Fibroblast of mammary gland (primary cell): ENCODE measurements at places on chromosomes 5 and 9.
A peak's percentile ranks its signal among the peaks of the same experiment; 100 is the strongest.

DNA sequence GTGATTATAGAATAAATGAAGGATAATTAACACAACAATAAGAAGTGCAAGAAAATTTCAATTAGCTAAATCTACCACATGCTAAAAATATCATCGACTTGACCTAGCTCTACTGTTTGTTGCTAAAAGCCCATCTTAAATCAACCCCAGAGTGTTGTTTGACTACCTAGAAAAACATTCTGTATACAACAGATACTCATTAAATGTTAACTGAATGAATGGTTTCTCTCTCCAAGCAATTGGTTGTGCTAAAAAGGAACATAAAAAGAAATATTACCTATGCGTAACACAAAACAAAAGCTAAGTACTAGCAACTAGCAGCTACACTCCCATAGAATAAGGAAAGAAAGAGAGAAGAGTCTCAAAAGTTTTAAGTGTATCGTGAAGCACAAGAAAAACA lies 5.5 kb upstream of the PLPP6 start:
- no peak for DNase-seq

DNA sequence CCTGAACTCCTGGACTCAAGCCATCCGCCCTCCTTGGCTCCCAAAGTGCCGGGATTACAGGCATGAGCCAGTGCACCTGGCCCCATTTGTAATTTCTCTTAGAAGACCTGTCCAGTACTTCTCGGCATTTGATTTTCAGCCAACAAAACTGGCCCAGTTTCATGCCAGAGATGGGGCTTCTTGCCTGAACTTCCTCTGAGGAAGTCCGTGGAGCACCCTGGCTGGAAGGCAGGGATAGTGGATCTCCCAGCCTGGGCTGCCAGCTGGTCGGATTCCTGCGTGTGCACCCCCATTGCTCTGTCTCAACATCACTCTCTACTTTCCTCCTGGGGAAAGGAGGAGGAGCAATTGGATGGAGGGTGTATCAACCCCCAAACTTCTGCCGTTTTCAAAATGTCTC lies 39.0 kb downstream of the FAM78A start:
- DNase-seq, result no peak

- no peak for DNase-seq
Observed at GRCh38 chr5:14415024-14415697, 166.4 kb upstream of the OTULINL start.

- no peak for DNase-seq
Observed at GRCh38 chr9:121786543-121786948, 135.1 kb downstream of the DAB2IP start.

GRCh38 chr5:93995126-93995621 lies 253.8 kb upstream of the POU5F2 start:
- peak; percentile 61 for DNase-seq

- DNase-seq, result no peak
Observed at GRCh38 chr9:131277287-131277909, 1.1 kb upstream of the FAM78A start.

GRCh38 chr9:113886466-113886865 lies 10.4 kb downstream of the ZNF618 start:
- DNase-seq, result no peak

GRCh38 chr9:128115187-128116103 lies 12.1 kb downstream of the PTGES2 start:
- no peak for DNase-seq

GRCh38 chr5:89901346-89901745 lies 508.2 kb downstream of the CETN3 start:
- no peak for DNase-seq

DNA sequence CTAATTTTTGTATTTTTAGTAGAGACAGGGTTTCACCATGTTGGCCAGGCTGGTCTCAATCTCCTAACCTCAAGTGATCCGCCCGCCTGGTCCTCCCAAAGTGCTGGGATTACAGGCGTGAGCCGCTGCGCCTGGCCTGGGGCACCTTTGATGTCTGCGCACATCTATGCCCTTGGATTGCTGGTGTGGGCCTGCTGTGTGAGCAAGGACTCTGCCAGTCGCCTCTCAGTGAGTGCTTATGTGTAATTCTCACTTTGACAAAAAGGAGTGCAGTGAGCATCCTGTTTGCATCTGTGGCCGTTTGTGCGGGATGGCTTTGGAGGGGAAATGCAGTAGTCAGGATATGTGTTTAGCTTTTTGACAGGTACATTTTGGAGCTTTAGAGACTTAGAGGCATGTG lies 9.4 kb downstream of the WDR5 start:
- no peak for DNase-seq

GRCh38 chr5:4880304-4880741 lies 259.8 kb upstream of the ADAMTS16 start:
- no peak for DNase-seq

DNA sequence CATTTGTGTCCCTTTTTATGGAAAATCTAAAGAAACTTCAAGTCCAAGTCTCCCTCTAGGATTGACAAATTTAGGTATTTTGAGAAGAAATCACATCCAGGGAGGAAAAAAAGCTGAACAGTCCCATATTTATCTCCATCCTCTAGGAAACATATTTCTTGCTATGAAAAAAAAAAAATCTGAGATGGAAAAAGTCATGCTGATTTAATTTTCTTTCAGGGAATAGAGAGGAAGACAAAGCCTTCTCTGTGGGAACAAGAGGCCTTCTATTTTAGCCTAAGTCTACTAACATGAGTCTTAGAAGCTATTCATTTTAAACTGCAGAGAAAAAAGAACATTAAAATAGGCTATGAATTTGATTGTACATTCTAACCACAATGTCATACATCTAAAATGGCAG lies 63.1 kb upstream of the CDK5RAP2 start:
- no peak for DNase-seq

- DNase-seq, result peak; percentile 23
Observed at GRCh38 chr9:136399176-136400037, 563 bp downstream of the SNAPC4 start.

DNA sequence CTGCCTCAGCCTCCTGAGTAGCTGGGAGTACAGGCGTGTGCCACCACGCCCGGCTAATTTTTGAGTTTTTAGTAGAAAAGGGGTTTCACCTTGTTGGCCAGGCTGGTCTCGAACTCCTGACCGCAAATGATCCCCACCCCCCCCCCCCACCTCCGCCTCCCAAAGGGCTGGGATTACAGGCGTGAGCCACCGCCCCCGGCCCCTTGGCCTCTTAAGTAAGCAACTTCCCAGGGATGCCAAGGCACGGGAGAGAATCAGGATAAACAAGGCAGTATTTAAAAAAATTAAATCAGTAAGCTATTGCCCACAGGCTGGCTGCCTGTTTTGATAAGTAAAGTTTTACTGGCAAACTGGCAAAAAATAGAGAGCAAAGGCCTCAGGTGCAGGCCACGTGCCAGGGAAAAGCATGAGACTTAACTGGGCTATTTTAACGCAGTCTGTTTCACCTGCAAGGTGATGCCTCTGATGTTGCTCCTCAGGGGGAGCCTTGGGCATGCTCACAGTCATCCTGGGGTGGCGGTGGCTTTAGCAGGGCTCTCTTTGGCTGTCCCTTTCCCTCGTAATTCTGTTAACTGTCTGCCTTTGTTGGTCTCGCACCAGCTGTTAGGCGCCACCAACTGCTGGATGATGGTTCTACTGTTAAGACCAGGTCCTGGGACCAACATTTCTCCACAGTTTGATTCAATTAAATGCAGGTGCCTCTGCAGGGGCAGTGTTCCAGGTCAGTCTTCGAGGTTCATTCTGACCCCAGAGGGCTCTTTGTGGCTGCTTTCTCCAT lies 19.4 kb upstream of the RNF130 start:
- peak; percentile 17 for DNase-seq

- DNase-seq, result no peak
Observed at GRCh38 chr9:95580812-95581761, 64.3 kb upstream of the PTCH1 start.

- DNase-seq, result peak; percentile 37
Observed at GRCh38 chr5:55969956-55970355, 24.8 kb downstream of the IL6ST start.

- DNase-seq, result no peak
Observed at GRCh38 chr5:1921711-1922110, 39.0 kb upstream of the IRX4 start.
